ENCODE measurements at places on chromosomes 6 and 20.

- DNase-seq = peak; percentile 72
These were observed 137.6 kb downstream of the IMPG1 start for GRCh38 chr6:75934643-75935472.

DNA sequence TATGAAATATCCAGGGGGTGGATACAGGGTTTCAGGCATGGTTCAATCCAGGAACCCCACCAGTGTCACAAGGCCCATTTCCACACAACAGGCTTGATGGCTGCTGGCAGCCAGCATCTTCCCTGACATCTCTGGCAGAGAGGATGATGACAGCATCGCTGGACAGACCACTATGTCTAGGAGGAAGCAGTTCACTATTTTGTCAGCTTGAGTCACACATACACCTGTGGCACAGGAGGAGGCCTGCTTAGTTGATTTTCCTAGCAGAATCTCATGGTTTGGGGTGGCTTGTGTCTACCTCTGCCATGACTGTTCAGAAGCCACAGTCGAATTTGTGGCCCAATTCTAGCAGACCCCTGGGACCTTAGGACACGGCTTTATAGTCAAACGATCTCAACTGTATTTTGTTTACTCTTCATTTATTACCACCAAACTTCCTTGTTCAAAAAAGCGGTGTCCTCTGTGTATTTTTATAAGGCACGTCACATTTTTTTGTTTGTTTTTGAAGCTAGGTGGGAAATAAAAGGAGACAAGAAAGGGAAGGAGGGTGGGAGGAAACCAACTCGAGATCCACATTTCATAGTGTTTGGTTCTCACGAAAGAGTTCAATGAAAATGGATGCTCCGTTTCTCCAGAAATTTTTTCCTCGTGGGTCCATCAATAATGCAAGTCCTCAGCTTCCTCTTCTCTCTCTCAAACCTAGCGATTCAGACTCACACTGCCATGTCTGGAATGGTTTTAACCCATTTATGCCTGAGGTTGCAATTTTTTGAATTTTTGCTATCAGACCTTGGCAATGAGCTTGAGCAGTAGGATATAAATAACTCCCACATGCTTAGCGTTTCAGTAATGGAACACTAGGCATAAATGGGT, 94.4 kb downstream of the TOX2 start:
- DNase-seq = no peak

- peak; percentile 92 for DNase-seq
These were observed 21.3 kb downstream of the PRR18 start for GRCh38 chr6:166286839-166287271.

- no peak for DNase-seq
These were observed 231.5 kb upstream of the BTBD3 start for GRCh38 chr20:11686195-11686594.

- DNase-seq = no peak
These were observed 522.9 kb downstream of the KIF16B start for GRCh38 chr20:16050366-16050765.

GRCh38 chr20:42530855-42531448, 658.8 kb downstream of the PTPRT start:
- DNase-seq = peak; percentile 53

GRCh38 chr20:25637247-25637646, 13.4 kb upstream of the NANP start:
- peak; percentile 19 for DNase-seq
